Activated T-cell treated with anti-CD3 and anti-CD28 coated beads, Interleukin-2, amount 50 U/mL, for 72 hours (primary cell): ENCODE measurements at places on chromosomes 1 and 21. TPM values are rescaled to one million over a fixed set of nuclear protein-coding genes. Genes with fewer than 3 reads are reported as not detected.

GRCh38 chr1:63074321-63074720 lies 248.0 kb upstream of the FOXD3 start:
- H3K27ac ChIP-seq: no peak overlapping the region
- peaks cover 39% of the 10 kb centered on the region for H3K27me3 ChIP-seq
- no peak for DNase-seq
- no peak overlapping the region for H3K4me3 ChIP-seq

DNA sequence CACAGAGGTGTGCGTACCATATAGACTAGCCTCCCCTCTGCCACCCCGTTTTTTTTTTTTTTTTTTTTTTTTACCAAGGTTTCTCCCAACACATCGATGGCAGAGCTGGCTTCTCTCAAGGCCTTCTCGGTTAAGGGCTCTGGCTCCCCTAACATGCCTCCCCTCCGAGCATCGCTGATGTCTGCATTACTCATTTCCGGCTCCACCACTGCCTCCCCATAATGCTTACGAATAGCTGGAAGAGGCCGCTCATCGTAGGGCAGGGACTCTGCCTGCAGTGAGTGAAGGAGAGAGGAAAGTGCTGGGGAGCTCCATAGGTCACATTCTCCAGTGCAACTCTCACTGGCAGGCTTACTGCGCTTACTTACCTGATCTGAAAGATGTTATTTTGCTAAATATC lies 20.6 kb downstream of the CEP104 start:
- no peaks in the 10 kb centered on the region for H3K4me1 ChIP-seq
- H3K4me3 ChIP-seq: no peak overlapping the region
- no peaks in the 10 kb centered on the region for H3K27me3 ChIP-seq
- H3K27ac ChIP-seq: no peak overlapping the region
- DNase-seq: no peak
- H3K36me3 ChIP-seq: peaks cover 19% of the 10 kb centered on the region

DNA sequence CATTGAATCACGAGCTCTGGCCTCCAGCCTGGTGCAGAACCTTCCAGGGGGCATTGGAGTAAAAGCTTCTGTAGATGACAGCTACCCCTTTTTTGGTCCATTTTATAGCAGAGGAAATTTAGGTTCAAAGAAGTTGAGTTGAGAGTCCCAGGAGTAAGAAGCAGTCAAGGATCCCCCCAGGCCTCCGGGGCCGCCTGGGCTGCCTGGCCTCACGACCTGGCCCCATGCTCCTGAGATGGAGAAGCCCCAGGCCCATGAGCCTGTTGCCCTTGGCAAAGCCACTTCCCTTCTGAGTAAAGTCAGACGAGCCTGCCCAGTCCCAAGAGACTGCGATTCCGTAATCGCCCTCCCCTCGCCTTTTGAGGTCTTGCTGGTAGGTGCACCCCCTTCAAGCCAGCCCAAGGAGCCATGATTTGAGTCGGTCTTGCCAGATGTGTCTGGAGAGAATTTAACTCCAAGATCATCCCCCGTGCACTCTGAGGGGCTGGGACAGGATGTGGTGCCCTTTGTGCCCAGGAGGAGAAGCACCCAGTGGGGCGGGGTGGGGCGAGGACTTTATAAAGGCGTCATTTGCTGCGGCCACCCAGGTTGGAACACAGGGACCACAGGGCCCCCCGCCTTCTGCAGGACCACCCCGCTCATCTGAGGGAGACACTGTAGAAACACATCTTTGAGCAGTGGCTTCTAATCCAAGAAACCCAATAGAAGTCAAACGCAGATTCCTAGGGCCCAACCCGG lies 30.1 kb downstream of the PDE9A start:
- no peaks in the 10 kb centered on the region for H3K27me3 ChIP-seq
- H3K36me3 ChIP-seq: no peaks in the 10 kb centered on the region
- DNase-seq: peak; percentile 30
- peaks cover 53% of the 10 kb centered on the region for H3K4me1 ChIP-seq
- H3K27ac ChIP-seq: peak overlapping the region; percentile 91

GRCh38 chr1:29501227-29501976 lies 265.1 kb downstream of the PTPRU start:
- H3K27ac ChIP-seq: no peak overlapping the region
- H3K27me3 ChIP-seq: peaks cover 27% of the 10 kb centered on the region
- no peak for DNase-seq
- H3K4me3 ChIP-seq: no peak overlapping the region

- H3K4me3 ChIP-seq: no peak overlapping the region
- H3K4me1 ChIP-seq: no peaks in the 10 kb centered on the region
- no peaks in the 10 kb centered on the region for H3K27me3 ChIP-seq
- H3K27ac ChIP-seq: no peak overlapping the region
Measured at GRCh38 chr1:187010571-187011309, 182.0 kb downstream of the PLA2G4A start.

Gene SIK1
- 6.7 TPM for total RNA-seq

DNA sequence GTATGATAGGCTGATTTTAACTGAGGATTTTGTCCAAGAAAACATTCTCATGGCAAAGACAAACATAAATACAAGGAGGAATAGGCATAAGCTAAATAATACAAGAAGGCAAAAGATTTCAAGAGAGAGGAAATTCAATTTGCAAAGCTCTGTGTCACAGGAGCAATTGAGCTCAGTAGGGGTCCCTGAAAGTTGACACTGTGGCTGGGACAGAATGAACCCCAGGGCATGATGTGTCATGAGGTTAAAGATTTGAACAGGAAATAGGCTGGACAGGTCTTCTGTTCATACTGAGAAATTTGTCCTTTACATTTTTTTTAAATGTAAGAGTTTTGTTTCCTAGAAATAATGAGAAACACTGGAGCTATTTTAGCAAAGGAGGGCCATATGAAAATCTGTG lies 555.4 kb upstream of the NEGR1 start:
- no peaks in the 10 kb centered on the region for H3K4me1 ChIP-seq
- no peaks in the 10 kb centered on the region for H3K36me3 ChIP-seq

GRCh38 chr1:245776139-245776538 lies 621.4 kb downstream of the KIF26B start:
- H3K27me3 ChIP-seq: no peaks in the 10 kb centered on the region
- H3K27ac ChIP-seq: no peak overlapping the region
- DNase-seq: no peak
- H3K36me3 ChIP-seq: peaks cover 2% of the 10 kb centered on the region
- H3K4me3 ChIP-seq: no peak overlapping the region

Gene LCE6A
- total RNA-seq: not detected

GRCh38 chr1:213783893-213784292 lies 203.9 kb upstream of the PROX1 start:
- H3K4me1 ChIP-seq: peaks cover 5% of the 10 kb centered on the region
- peaks cover 23% of the 10 kb centered on the region for H3K27me3 ChIP-seq
- H3K27ac ChIP-seq: no peak overlapping the region

GRCh38 chr1:155729031-155729898 lies 40.4 kb downstream of the DAP3 start:
- H3K4me3 ChIP-seq: no peak overlapping the region
- DNase-seq: peak; percentile 23
- H3K4me1 ChIP-seq: no peaks in the 10 kb centered on the region
- H3K27ac ChIP-seq: peak overlapping the region; percentile 12

GRCh38 chr1:189499736-189500135 lies 977.9 kb downstream of the BRINP3 start:
- no peak for DNase-seq
- no peak overlapping the region for H3K4me3 ChIP-seq
- no peaks in the 10 kb centered on the region for H3K36me3 ChIP-seq
- H3K27me3 ChIP-seq: no peaks in the 10 kb centered on the region
- H3K27ac ChIP-seq: no peak overlapping the region

GRCh38 chr1:52002038-52002917 lies 11.8 kb upstream of the RAB3B start:
- H3K27me3 ChIP-seq: peaks cover 21% of the 10 kb centered on the region
- no peaks in the 10 kb centered on the region for H3K4me1 ChIP-seq
- H3K4me3 ChIP-seq: no peak overlapping the region
- DNase-seq: peak; percentile 81
- no peak overlapping the region for H3K27ac ChIP-seq

Gene RAB3B
- 0.12 TPM for total RNA-seq

- DNase-seq: no peak
- H3K4me3 ChIP-seq: no peak overlapping the region
- no peaks in the 10 kb centered on the region for H3K27me3 ChIP-seq
Measured at GRCh38 chr1:182141040-182141439, 79.5 kb upstream of the ZNF648 start.

Gene REN
- not detected for total RNA-seq

- no peaks in the 10 kb centered on the region for H3K4me1 ChIP-seq
- DNase-seq: no peak
- H3K27me3 ChIP-seq: peaks cover 15% of the 10 kb centered on the region
- no peak overlapping the region for H3K4me3 ChIP-seq
Measured at GRCh38 chr1:21586222-21586621, 77.0 kb downstream of the ALPL start.
